ENCODE measurements at places on chromosomes 11 and 22. TPM values are rescaled to one million over a fixed set of nuclear protein-coding genes. Genes with fewer than 3 reads are reported as not detected.

GRCh38 chr22:50605002-50605612 is 4.5 kb downstream of the MAPK8IP2 start:
- DNase-seq = no peak

- no peak for DNase-seq
These were observed 209.2 kb upstream of the SORL1-AS1 start for GRCh38 chr11:121661880-121662486.

DNA sequence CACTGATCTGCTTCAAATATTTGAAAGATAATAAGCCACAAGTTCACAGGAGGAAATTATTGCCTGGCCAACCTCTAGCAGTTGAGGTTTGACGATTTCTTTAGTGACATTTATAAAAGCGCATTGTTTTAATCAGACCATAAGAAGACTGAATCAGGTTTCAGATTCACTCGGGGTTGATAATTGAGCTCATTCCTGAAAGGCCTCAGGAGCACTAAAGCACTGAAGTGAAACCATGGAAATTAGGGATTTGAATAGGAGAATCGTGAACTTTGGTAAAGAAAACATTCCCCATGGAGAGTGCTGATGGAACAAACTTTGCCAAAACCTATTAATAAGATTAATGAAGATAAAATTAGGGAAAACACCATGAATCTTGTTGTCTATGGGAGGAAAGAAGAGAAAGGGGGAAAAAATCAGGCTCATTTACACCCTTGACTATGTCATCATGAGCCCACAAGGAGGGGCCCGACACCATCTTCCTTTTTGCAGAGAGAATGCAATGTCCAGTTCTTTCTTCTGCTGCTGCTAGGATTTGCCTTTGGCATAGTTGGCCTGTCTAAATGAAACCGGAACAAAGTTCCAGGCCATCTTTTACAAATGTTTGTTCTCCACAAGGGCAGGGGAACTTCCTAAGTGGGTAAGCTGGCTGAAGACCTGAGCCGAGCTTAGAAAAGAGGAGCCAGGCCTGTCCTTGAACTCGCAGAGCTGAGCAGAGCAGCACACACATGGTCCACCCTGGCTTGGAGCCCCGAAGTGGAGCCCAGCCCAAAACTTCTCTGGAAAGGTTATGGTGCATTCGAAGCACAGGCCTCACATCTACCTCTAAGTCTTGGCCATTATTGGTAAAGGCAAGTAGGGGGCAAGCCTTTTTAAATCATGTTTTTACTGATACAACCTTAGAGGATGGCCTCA is 56.1 kb upstream of the EIF3M start:
- DNase-seq = no peak

DNA sequence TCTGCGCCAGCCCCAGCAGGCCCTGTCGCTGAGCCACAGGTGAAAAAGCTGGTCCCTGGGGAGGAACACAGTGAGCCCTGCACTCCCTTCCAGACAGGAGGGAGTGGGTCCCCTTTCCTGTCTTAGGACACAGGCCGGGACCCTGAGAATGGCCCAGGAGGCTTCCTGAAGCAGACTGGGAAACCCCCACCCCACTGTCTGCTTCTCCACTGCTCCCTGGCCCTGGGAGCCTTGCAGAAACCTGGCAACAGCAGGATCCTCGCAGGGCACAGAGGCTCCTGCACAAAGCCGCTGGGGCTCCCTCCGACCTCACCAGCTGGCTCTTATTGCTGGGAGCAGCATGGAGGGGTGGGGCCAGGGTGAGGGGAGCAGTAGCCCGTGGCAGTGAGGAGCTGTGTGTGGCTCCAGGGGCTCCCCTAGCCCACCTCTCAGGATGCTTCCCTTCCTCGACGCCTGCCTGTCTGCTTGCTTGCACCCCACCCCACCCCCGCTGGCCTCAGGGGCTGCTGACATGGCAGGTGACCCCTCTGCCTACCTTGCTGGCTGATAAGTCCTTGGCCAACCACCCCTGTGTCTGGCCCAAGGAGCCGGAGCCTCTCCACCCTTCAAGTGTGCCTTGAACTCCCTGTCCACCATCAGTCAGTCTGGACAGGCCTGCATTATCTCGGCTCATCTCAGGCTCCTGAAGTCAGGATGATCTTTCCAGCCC is 72.1 kb upstream of the KCNQ1OT1 start:
- DNase-seq = no peak

DNA sequence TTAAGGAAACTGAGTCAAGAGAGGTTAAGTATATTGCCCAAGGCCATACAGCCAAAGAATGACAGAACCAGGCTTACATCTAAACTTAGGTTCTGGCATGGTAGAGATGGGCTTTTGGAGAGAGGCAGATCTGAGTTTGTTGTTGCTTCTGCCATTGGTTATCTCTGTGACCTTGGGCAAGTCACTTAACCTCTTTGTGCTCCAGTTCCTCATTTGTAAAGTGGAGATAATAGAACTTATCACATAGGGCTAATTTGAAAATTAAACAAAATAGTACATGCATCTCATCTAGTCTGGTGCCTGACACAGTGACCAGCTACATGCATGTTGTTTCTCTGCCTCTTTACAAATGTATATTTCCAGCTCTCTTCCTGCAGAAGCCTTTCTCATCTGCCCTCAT is 47.0 kb upstream of the PLET1 start:
- no peak for DNase-seq

The SLC25A17 gene
- 29.3 TPM for total RNA-seq

- DNase-seq = no peak
These were observed 15.5 kb downstream of the APOL3 start for GRCh38 chr22:36144886-36145541.

- no peak for DNase-seq
These were observed 244.6 kb upstream of the ANO3 start for GRCh38 chr11:26087120-26087935.

GRCh38 chr11:72773696-72774095 is 20.2 kb downstream of the STARD10 start:
- DNase-seq = no peak

The PRG3 gene
- not detected for total RNA-seq

DNA sequence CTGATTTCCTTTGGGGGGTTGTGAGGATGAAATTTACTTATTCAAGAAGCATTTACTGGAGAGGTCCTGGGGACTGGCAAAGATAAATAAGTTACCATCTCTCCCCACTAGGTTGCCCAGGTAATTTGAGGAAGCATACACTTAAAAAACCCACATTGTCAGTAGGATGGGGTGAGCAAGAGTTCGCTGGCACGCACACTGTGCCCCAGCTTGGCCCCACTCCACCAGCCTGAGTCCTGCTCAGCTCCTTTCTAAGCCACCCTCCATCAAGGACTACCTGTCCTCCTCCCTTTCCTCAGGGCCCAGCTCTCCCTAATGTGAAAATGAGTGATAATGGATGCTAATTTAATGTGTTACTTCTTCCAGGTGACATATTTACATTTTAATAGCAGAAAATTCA is 216.5 kb upstream of the PLET1 start:
- no peak for DNase-seq

GRCh38 chr11:129694966-129695365 is 120.7 kb upstream of the TMEM45B start:
- DNase-seq = no peak

GRCh38 chr22:49600891-49601431 is 226.7 kb downstream of the BRD1 start:
- no peak for DNase-seq

Data from frontal cortex (tissue), 4 donors.